ENCODE measurements at places on chromosomes 5 and 9. TPM values are rescaled to one million over a fixed set of nuclear protein-coding genes. Genes with fewer than 3 reads are reported as not detected.

The IRX1 gene
- total RNA-seq: 4.2 TPM

The ERAP2 gene
- total RNA-seq: 3.1 TPM

The IL5 gene
- total RNA-seq: not detected

The PCDHGA7 gene
- 6.1 TPM for total RNA-seq

The SGTB gene
- total RNA-seq: 6.9 TPM

The TXNDC8 gene
- not detected for total RNA-seq
